ENCODE measurements at places on chromosomes 5 and 9.
A peak's percentile ranks its signal among the peaks of the same experiment; 100 is the strongest.

GRCh38 chr5:74148321-74148720 is 492.2 kb downstream of the ENC1 start:
- DNase-seq: no peak

DNA sequence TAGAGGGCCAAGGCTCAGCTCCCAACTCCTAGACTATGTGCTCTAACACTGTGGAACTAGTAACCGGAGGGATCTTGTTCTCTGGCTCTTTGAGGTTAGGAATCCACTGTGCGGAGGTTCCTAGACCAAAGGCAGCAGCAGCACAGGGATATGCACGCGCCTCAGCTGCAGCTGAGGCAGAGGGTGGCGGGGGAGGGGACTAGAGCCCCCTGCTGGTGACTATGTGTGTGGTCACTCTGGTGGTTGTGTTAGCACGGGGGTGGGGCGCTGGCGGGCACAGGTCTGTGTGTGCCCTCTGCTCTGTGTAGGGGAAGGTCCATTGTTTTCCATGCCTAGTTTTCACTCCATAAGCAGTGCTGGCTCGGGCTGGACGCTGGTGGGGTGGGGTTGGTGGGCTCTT is 458.0 kb upstream of the IZUMO3 start:
- DNase-seq: no peak

DNA sequence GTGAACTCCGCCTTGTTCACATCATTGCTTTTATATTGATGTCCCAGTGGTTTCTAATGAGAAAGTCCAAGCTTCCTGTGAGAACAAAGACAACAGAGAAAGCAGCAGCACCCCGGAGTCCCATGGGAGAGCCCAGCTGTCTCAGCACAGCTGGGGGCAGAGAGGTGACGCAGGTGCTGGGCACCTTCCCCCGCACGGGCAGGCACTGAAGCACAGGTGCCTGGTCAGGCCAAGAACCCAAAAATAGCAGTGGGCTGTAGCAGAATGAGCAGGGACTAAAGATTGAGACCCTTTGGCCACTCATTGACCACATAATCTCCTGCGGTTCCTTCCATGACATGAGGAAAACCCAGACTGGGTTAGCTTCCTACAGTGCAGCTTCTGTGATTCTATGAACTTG is 18.8 kb downstream of the SRD5A1 start:
- DNase-seq: no peak

- no peak for DNase-seq
Measured at GRCh38 chr9:92686954-92687353, 17.0 kb upstream of the IPPK start.

GRCh38 chr9:37229882-37230482 is 109.6 kb downstream of the ZCCHC7 start:
- no peak for DNase-seq

DNA sequence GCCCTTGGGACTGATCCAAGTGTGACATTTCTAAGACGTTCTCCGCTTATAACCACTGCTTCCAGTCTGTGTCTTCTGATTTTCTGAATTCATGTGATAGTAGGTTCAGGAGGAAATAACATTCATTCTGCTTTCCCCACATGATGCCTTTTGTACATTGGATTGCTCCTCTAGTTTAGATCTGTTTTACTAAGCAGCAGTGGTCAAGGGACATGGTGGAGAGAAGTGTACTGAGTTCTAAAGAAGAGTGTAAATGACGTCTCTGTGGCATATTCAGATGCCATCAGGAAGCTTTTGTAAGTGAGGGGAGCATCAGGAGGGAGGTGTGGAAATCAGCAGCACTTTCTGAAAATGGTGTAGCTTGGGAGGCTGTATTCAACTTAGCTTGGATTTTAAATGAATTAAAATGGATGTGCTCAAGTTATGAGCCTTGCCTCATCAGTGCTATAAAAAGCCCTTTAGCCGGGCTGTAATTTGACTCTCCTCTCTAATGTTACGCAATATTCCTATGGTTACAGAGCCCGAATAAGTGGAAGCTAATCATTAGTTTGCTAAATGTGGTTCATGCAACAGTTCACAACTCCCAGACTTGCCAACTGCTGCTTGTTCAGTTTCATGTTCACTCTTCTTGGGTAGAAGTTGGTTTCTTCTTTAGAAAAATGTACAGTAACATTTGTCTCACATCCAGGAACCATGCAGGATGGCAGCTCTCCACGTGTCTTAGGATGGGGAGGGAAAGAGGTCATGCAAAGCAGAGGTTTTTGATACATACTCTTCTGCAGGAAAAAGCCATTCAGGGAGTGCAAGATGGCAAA is 281.3 kb downstream of the ARHGAP26 start:
- DNase-seq: peak; percentile 79

GRCh38 chr5:170445936-170446335 is 56.8 kb upstream of the KCNMB1 start:
- DNase-seq: no peak

GRCh38 chr5:108487951-108488350 is 106.1 kb upstream of the FBXL17 start:
- no peak for DNase-seq

DNA sequence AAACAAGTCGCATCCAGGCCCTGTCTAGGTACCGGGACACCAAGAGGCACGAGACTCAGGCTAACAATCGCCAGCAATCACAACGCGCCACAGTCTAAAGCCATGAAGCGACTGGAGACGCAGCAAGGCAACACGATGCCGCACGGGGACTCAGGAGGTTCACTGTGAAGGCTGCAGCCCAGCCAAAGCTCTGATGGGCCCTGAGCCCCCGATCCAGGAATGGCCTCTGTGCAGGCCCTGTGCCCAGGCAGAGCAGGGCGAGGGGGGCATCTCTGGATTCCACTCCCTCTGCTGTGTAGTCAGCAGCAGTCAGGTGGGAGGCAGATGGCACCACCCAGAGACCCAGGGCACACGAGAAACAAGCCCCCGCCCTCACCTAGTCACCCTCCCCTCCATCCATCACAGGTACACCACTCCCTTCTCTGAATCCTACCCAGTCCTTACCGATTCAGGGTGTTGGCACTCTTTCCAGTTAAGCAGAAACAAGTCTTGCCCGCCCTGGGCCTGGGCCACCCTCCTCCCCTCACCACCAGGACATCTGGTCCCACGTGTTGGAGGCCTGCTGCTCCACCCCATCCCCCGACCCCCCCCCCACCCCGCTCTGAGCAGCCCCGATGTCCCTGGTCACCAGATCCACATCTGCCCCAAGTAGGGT is 1.1 kb downstream of the RALGDS start:
- no peak for DNase-seq

- DNase-seq: no peak
Measured at GRCh38 chr5:146338774-146339714, at the start of gene POU4F3. TSS of gene POU4F3 (plus strand) at chr5:146338839. CDS start at chr5:146339113, 274 bp downstream.

- no peak for DNase-seq
Measured at GRCh38 chr5:93887678-93888077, 146.3 kb upstream of the POU5F2 start.

- DNase-seq: no peak
Measured at GRCh38 chr5:43564289-43564850, 7.5 kb upstream of the PAIP1 start.

- no peak for DNase-seq
Measured at GRCh38 chr5:112906637-112907036, 15.4 kb downstream of the REEP5 start.

GRCh38 chr9:87793292-87793691 is 67.4 kb downstream of the CTSL start:
- DNase-seq: no peak

DNA sequence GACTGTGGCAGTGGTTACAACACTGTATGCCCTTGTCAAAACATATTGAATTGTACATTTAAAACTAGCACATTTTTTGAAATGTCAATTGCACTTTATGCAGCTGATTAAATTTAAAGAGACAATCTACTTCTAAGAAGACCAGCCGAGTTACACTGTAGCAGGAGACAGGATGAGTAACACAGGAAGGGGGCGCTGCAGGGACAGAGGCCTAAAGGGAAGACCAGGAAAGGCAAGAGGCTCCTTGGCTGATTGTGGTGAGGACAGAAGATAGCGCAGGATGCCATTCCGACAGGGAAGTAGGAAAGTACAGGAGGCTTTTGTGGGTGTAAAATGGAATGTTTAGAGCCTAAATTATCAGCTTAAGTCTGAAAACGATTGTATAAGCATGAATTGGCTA is 28.2 kb upstream of the PPP2R2B start:
- no peak for DNase-seq

- no peak for DNase-seq
Measured at GRCh38 chr9:76116913-76117312, 226.4 kb downstream of the PCSK5 start.

- DNase-seq: no peak
Measured at GRCh38 chr5:112338681-112339337, 80.3 kb downstream of the EPB41L4A start.

DNA sequence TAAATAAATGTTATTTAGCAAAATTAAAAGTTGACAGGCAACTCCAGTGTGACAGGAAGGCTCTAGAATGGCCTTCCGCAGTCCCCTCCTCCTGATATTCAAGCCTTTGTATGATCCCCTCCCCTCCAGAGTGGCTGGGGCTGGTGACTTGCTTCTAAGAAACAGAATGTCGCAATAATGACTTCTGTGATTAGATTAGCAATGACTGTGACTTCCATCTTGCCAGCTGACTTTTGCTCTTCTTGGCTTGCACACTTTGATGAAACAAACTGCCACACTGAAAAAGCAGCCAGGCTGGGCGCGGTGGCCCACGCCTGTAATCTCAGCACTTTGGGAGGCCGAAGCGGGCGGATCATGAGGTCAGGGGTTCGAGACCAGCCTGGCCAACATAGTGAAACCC is 106.5 kb upstream of the LARP1 start:
- no peak for DNase-seq

- no peak for DNase-seq
Measured at GRCh38 chr5:100950985-100951384, 47.9 kb upstream of the ST8SIA4 start.

DNA sequence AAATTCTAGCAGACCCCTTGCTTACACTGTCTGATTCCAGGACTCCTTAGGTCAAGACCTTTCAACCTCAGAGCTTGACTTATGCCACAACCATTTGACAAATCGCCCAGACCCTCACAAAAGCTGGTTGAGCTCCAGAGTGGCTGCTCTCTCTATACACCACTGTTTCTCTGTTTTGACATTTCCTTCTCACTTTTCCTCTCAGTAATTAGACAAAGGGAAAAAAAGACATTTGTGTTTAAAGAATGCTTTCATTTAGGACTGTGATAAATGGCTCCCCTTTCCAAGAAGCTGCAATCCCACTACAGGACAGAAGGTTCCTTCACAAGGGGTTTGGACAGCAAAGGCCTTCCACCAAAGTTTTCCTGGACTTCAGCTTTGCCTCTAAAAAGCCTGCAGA is 601.3 kb downstream of the NR2F1-AS1 start:
- DNase-seq: no peak

DNA sequence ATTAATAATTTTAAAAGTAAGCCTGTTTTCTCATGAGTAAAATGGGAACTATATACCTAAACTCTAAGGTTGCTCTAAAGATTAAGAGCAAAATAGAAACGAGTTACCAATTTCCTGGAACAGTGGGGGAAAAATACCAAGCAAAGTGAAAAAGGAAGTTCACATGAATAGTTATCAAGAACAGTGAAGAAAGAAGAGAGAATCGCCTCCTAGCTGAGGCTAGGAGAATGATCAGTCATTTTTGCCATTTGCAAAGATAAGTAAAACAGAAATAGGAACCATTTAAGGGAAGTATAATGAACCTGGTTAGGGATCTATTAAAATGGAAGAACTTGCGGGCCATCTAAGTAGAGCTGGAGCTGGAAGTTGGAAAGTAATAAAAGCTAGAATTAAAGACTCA is 50.7 kb downstream of the P4HA2 start:
- DNase-seq: no peak

GRCh38 chr9:133478851-133479711 is at the start of gene SLC2A6:
TSS of gene SLC2A6 (minus strand) at chr9:133479099. CDS start at chr9:133479059, 40 bp downstream.
- DNase-seq: peak; percentile 40

DNA sequence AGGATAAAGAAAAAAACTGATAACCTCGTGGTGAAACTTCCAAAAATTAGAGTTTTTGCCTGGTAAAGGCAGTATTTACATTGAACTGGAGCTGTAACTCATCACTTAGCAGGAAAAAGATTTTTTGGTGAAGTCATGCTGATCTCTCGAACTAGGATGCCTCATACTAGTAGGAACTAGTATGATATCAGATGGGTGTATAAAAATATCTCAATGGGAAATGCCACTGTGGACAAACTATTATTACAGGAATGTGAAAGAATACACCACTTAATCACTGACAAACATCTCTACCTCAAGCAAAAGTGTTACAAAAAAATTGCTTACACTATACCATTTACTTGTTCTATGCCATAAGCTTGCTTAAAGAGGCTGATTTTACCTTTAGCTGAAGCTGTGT is 28.4 kb downstream of the RFX3 start:
- no peak for DNase-seq

- no peak for DNase-seq
Measured at GRCh38 chr5:151224372-151224771, 480 bp upstream of the CCDC69 start.

GRCh38 chr9:126607731-126608130 is 6.0 kb upstream of the LMX1B start:
- no peak for DNase-seq

- DNase-seq: no peak
Measured at GRCh38 chr9:34326690-34327089, 2.4 kb downstream of the KIF24 start.

GRCh38 chr5:17817990-17818389 is 183.7 kb downstream of the TAF11L14 start:
- DNase-seq: no peak

DNA sequence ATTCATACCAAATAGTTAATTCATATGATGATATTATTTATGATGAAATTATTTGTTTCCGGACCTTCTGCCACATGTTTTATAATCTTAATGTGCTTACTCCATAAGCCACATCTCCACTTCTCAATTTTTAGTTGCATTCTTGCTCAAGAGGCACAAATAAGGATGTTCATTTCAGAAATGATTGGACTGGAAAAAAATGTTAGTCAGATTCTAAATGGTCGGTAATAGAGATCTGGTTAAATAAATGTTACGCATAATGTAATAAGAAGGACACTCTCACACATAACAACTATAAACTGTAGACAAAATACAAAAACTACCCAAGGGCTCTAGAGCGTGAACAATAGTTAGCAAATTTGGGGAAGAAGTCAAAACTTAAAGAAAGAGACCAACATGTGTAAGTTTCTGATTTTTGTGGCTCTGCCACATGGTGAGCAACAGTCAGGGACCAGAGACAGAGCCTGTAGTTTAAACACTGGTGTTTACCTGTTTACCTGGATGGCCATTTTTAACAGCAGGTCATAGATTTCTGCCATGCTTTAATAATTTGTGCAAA is 554.3 kb upstream of the CLINT1 start:
- DNase-seq: no peak

GRCh38 chr9:68883224-68883623 is 130.7 kb downstream of the PRKACG start:
- DNase-seq: no peak

- DNase-seq: no peak
Measured at GRCh38 chr5:32443145-32443540, 1.4 kb downstream of the ZFR start.

Data from SHP77 treated with DMSO at 0.1 percent for 48 hours (cell line).